CD4-positive, alpha-beta T cell (primary cell): ENCODE measurements at places on chromosomes 6 and 20. TPM values are rescaled to one million over a fixed set of nuclear protein-coding genes. Genes with fewer than 3 reads are reported as not detected.

DNA sequence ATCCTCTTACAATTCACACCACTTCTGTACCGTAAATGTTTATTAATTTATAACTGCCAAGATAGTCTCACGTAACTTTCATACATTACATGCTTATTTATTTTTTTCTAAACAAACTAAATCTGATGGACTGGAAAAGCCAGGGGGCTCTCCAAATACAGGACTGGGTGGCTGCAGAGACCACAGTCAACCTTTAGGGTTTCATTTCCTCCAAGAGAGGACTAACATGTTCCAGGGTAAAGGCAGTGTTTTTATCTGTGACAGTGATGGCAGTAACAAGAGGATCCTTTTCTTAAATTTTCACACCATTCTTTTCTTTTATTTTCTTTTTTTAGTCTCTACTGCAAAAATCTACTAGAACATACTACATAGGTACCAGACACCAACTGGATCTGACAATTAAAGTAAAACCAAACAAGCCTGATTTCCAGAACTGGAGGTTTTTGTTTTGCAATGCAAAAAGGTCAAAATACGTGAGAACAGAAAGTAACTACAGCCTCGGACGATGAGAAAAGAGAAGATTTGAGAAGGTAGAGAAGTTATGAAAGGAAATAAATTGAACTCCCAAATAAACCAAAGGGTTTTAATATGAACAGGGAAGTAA lies 1.2 kb downstream of the LMBRD1 start:
- no peak for DNase-seq

GRCh38 chr6:37368961-37369320 lies 15.2 kb downstream of the RNF8 start:
- DNase-seq = no peak

DNA sequence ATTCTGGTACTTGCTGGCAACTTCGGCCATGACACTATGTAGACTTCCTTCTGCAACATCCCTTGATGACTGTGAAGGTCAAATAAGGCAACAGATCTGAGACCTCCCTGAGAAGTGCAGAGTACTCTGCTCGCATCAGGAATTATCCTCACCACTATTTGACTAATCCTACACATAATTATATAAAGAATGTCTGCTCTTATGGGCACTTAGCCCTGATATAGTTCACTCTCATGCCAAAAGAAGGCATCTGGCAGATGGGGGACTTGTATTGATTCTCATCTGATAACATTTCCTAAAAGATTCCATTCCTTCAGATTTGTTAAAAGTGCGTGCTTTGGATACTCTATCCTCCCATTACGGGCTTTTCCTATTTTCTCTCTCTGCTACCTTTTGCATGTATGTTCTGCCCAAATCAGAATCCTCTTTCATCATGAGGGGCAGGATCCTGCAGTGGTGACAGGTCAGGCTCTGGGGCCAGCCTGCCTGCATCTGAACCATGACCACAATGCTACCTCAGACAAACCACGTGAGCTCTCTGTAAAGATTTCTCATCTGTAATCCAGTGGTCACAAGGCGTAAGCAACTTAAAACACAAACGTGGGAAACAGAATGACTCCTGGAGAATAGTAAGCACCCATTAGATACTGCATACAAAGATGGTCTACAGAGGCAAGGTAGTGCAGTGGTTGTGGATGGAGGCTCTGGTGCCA lies 134.0 kb downstream of the GJA10 start:
- DNase-seq = no peak

DNA sequence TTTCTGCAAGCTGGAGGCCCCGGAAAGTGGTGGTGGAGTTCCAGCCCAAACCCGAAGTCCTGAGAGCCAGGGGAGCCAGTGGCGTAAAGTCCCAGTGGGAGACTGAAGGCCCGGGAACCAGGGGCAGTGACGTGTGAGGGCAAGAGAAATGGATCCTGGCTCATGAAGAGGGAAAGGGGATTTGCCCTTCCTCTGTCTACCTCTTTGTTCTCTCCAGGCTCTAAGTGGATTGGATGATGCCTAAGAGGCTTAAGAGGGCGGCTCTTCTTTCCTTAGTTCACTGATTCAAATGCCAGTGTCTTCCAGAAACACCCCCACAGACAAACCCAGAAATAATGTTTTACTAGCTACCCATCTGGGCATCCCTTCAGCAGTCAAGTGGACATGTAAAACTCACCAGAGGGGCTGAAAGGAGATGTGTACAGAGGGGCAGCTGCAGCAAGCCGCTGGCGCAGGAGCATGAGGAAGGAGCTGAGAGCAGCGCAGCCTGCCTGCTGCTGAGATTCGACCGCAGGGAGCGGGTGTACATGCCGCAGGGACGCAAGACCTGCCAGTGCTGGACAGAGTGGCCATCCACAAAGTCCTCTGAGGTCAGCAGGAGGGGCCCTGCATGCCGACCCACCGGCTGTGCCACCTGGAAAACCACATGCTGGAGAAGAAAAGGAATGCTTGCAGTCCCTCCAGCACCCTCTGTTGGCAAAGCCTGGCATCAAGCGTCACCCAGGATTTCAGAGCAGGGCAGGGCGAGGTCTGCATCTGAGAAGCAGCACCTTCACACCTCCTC lies 29.5 kb downstream of the CDYL start:
- DNase-seq = peak; percentile 15

DNA sequence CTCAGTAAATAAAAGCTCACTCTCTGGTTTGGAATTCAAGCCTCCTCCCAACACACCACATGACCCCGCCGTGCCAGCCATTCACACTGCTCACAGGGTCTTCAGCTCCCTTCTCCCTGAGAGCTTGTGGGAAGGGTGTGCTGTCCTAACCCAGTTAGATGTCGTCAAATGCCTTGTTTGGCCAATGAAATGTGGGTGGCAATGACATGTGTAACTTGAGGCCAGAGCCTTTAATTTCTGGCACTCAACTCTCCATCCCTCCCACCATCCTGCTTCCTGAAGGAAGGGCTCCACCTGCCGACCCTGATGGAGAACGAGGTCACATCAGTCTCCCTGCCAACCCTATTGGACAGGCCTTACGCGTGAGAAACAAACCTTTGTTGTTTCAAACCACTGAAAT lies 224.5 kb upstream of the AGPAT4 start:
- DNase-seq = no peak

- peak; percentile 40 for DNase-seq
Observed at GRCh38 chr20:49534255-49534712, 33.7 kb downstream of the PTGIS start.

- no peak for DNase-seq
Observed at GRCh38 chr6:106959985-106960384, 14.5 kb downstream of the CD24 start.

- no peak for DNase-seq
Observed at GRCh38 chr6:121776054-121776453, 340.6 kb downstream of the GJA1 start.

DNA sequence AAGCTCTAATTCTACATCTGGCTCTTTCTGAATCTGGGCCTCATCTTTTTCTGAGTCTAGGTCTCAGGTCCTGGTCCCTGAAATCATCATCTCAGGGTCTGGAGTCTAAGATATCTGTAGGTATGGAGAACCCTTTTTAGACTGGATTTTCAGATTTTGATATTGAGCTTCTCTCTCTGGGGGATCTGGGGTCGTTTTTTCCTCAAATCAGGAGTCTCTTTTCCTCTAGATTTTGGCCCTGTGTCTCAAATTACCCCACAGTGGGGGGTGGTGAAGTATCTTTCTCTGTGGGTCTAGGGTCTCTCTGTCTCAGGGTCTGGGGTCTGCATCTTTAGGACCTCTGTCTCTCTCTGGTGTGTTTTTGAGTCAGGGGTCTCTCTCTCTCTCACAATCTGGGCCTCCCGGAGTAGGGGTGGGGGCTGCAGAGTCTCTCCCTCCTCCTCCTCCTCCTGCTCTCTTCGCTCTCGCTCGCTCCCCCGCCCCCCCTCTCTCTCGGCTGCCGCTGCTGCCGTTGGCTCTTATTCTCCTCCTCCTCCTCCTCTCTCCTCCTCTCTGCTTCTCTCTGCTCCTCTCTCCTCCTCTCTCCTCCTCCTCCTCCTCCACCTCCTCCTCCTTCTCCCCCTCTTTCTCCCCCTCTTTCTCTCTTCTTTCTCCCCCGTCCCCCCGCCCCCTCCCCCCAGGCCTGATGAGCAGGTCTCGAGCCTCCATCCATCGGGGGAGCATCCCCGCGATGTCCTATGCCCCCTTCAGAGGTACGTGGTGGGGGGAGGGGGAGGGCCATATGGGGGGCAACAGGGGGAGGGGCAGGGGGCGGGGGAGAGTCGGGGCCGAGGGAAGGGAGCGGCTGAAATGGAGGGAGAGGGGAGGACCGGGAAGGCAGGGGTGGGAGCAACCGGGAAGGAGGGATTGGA lies at the start of gene SYNGAP1:
SYNGAP1 (plus strand) TSS at position 486 of the 911 bp plus-strand sequence; CDS start at position 686, 200 bp downstream.
- no peak for DNase-seq

DNA sequence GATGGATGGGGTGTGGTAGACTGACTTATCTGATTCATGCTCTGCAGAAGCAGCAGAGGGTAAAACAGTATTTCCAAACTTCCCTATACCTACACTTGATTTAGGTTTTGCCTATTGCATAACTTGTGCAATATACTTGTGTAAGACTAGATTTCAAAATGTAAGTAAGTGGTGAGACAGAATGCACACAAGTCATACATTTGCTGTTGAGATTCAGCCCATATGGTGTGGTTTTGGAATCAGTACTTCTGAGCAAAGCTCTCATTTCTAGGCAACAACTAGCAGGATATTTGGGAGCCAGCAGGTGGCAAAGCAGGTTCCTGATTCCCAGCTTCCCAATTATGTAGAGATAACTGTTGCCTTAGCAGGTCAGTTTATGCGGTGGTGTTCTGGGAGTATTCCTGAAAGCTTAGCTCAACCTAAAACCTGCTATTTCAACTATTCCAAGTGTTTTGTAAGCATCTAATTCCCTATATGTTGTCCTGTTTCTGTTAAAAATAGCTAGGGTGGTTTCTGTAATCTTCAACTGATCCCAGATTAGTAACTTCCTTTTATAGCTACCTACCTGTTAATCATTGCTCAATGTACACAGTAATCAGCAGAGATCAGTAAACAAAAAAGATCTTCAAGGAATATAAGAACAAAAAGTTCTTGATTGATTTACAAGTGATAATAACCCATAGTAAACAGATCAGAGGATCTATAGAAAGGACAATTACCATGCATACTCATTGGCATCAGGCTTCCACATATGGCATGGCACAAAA lies 8.5 kb upstream of the FABP7 start:
- no peak for DNase-seq

GRCh38 chr6:68328156-68328555 lies 306.9 kb upstream of the ADGRB3 start:
- DNase-seq = no peak

GRCh38 chr20:32325706-32326503 lies 32.2 kb upstream of the ASXL1 start:
- DNase-seq = no peak

DNA sequence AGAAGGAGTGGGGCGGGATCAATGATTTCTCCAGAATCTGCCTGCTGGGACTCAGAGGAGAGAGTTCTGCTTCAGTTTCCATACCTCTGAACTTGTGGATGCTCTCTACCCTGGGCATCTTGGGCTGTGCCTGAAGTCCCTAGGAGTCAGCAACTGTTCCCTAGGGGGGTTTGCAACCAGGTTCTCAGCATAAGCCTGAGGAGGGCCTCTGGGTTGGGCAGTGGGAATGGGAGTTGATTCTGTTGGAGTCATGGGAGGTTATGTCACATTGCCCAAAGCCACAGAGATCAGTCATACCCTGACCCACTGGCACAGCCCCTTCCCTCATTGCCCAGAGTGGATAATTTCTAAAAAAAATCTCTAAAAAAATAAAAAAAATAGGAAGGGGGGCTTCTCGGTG lies 47.4 kb downstream of the MOCS1 start:
- no peak for DNase-seq

GRCh38 chr6:129402244-129402643 lies 307.7 kb downstream of the ARHGAP18 start:
- no peak for DNase-seq

DNA sequence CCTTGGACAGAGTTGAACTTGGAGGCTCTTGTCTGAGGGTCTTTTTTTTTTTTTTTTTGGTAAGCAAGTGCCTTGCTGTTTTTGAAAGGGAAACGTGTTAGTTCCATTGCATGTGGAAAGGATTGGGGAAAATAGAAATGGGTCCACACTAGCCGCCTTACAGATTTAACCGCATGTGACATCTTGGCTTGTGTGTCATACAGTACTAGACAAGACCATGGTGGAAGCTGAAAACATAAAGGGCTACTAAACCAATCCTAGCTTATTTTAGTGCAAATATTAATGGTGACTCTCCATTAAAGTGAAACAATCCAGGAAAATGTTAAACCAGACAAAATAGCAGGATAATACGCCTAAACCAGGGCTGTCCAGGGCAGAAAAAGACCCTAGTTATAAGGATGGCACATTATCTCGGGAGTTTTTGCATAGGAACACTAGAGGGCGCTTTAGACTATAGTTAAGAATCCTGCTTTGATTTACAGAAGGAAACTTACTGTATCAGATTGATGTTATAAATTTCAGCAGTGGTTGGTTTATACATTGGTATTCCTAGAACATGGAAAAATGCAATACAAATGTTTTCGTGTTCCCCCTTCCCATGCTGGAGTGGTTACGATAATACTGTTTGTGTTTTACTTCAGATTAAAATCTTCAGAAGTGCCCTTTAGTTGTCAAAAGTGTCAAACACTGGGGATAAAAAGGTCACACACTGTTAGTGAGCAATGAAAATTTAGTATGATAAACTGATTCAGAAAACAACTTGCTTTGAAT lies 59.8 kb upstream of the DEK start:
- DNase-seq = peak; percentile 26

GRCh38 chr6:54737247-54737646 lies 109.3 kb upstream of the FAM83B start:
- no peak for DNase-seq

RSPO4 gene
- 0.14 TPM for total RNA-seq

AKAP7 gene
- total RNA-seq = 12.2 TPM

EPB41L1 gene
- total RNA-seq = 0.19 TPM

CCM2L gene
- total RNA-seq = not detected

HELZ2 gene
- 57.7 TPM for total RNA-seq

LRRN4 gene
- 0.08 TPM for total RNA-seq

SNAI1 gene
- total RNA-seq = 2.5 TPM
